ENCODE measurements at places on chromosomes 2 and 18.

DNA sequence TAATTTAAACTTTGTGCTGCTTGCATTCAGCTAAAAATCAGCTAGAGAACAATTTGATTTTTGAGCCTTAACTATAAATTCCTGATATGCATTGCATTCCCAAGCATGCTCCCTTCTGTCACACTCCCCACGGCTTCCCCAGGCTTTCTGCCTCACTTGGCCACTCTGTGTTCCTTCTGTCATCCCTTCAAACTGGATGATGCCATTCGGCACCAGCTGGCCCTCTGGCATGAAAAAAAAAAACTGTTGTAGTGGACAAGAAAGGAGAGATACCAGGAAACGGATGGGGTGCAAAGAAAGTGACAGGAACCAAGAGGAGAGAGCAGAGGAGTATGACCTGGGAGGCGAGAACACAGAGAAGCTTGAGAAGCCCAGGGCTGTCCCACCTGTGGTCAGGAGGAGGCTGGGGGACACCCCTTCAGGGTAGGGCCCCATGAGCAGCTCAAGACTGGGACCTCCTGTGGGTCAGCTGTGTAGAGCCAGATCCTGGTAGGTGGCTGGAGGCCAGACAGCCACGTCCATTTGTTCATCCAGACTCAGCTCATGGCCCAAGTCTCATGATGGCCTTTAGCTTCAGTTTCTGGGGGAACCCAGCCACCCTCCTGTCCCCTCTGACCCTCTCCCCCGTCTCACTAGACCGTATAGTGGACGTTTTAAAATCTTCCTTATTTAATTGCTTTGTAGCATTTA is 211.8 kb downstream of the GBX2 start:
- DNase-seq, result no peak

- no peak for DNase-seq
Observed at GRCh38 chr2:239264492-239264837, 136.4 kb downstream of the HDAC4 start.

GRCh38 chr2:152573168-152573567 is 144.1 kb downstream of the PRPF40A start:
- DNase-seq, result peak; percentile 31

DNA sequence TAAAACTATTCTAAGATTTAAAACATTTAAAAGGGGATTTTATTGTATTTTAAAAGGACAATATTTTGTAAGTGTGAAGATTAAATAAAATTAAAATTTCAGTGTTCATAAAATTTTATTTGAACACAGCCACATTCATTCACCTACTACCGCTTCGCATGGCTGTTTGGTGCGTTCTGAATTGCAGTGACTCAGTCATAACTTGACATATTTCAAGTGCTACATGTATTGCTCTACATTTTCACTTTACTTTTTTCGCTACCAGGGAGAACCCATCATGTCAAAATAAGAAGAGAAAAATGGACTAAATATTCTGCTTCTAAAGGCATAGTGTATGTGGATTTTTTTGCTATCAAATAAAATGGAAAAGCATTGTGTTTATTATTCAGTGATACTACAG is 8.7 kb downstream of the PTH2R start:
- no peak for DNase-seq

GRCh38 chr2:156320486-156321098 is 11.9 kb downstream of the NR4A2 start:
- no peak for DNase-seq

- DNase-seq, result no peak
Observed at GRCh38 chr2:24559473-24560113, 68.5 kb downstream of the NCOA1 start.

GRCh38 chr2:71938659-71939587 is 208.7 kb downstream of the CYP26B1 start:
- no peak for DNase-seq

GRCh38 chr2:166106431-166107015 is 21.3 kb downstream of the SCN1A start:
- DNase-seq, result no peak

- no peak for DNase-seq
Observed at GRCh38 chr18:48615566-48616401, 77.0 kb downstream of the CTIF start.

DNA sequence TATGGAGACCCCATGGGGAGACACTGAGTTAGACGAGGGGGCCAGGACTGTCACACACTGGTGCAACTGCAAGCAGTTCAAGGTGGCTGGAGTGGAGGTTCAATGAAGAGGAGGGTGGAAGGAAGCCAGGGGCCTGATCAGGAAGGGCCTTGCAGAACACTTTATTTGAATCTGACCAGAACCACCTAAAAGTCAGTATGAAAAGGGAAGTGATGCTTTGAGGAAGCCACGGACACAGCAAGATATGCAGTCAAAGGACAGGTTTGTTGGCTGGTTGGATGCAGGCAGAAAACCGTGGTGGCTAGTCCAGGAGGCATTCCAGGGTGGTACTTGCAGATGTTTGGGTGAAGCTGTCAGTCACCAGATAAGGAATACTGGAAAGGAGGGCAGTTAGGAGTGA is 3.5 kb upstream of the FAM124B start:
- no peak for DNase-seq

DNA sequence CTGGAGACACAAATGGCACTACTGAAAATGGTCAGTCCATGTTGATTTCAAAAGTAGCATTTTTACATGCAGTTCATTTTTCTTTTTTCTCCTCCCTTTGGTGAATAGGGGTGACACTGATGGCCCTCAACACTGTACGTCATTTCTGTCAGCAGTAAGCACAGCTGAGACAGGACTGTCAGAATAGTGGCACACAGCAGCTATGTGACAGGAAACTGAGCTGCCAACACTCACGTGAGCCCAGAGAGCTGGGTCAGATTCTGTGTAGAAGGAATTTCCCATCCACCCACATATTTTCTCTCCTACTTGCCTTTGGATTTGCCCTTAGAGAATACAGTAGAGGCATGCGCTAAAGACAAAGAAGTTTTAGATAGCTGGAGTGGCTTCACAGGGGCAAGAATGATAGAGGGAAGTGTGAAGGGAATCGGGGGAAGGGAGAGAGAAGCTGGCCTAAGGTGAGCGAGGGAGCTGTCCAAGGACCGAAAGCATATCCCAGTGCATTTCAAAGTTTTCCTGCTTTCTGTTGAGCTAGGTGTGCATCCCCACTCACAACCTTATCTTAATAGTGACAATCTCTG is 476.6 kb downstream of the CNTNAP5 start:
- DNase-seq, result no peak

- DNase-seq, result no peak
Observed at GRCh38 chr18:51169731-51170130, 27.8 kb downstream of the MEX3C start.

DNA sequence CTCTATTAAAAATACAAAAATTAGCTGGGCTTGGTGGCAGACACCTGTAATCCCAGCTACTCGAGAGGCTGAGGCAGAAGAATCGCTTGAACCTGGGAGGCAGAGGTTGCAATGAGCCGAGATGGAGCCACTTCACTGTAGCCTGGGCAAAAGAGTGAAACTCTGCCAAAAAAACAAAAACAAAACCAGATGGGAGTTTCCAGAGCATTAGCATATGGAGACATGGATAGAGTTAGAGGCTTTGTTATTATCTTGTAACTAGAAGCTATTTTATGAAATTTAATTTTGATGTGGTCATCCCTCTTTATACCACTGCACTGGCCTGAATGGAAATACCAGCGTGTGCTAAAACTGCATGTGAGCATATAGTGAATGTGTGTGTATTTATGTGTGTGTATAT is 58.9 kb downstream of the TRAPPC8 start:
- DNase-seq, result no peak

DNA sequence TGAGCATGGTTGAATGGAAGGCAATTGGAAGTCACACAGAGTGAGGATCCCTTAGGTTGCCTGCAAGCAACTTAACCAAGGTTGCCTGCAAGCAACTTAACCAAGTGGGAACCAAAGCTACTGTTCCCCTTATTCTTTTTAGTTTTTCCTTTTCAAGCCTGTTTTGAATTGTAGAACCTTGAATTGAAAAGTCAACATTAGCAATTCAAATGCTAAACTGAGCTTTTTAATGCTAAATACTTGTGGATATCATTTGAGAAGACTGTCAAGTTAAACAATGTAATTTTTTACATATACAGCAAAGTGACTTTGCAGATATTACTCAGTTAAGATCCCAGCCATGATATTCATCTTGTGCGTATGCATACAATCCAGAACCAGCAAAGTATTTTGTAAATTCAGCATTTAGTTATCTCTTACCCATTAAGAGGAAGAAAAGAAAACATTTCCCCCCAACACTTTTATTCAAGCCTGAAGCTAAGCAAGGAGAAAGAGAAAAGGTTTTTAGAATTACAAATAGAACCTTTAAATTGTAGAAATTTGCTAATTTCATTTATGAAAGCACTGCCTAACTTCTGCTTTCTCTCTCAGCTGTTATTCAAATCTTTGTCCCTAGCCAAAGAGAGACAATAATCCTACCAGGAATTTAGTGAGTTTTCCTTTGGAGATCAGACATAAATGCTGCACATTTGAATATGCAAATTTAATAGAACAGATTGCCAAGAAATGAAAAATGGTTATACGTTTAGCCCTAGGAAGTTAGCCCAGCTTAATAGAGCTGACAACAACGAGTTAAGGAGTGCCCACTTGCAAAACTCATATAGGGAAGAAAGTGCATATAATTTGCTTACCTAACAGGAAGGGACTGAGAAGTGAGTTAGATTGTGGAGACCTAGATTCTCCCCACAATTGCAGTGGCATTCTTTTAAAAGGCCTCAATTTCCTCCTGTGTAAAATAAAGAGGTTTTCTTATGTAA is 643.2 kb upstream of the PIK3C3 start:
- DNase-seq, result no peak

DNA sequence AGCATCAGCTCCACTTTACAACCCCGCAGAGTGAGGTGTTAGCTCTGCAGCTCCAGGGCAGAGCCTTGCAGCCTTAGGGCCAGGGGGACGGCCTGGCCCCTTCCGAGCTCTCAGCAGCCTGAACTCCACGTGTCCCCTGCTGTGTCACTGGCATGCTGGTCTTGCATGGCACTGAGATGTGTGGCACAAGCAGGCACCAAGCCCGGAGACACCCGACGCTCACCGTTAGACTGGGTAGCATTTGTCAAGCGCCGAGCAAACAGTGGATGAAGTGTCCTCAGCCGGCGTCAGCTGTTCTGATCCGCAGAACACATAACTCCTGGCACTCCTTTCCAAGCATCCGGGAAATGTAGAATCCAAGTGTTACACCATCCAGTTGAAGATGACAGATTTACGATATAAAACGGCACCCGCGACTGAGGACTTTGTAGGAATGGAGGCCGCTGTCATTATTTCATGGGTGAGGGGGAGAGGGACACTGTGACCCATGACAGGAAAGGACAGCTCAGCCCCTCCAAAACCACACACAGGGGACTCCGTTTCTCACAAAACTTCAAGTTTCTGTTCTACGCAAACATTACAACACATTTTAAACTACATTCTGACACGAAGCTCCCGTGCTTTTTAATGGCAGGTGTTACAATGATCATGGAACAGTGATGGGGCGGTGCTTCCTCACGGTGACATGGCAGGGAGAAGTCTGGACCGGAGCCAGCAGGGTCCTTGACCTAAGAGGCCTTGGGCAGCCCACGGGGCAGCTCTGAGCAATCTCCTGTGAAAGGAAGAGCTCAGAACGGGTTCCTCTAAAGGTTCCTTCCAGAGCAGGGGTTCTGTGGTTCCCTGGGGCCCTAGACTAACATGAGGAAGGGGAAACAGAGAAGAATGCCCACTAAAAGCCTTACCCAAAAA is 89.4 kb downstream of the HDAC4 start:
- no peak for DNase-seq

DNA sequence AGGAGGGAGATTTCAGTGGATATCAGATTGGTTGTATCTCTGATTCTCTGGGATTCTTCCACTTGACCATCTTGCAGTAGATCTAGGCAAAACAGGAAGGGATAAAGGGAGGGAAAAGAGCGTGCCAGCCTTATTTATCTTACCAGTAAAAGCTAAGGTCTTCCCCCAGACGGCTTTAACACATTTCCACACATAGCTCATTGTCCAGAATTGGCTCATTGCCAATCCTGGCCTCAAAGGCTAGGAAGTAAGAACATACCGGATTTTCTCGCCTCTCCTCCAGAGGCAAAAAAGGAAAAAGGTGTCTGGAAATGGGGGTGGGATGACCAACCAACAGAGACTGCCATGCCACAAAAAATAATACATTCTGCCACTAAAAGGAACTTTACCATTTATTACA is 411.6 kb upstream of the NRP2 start:
- no peak for DNase-seq

GRCh38 chr2:211248841-211249240 is 692.4 kb downstream of the CPS1 start:
- no peak for DNase-seq

GRCh38 chr2:232505856-232506255 is 14.3 kb upstream of the PRSS56 start:
- DNase-seq, result no peak

DNA sequence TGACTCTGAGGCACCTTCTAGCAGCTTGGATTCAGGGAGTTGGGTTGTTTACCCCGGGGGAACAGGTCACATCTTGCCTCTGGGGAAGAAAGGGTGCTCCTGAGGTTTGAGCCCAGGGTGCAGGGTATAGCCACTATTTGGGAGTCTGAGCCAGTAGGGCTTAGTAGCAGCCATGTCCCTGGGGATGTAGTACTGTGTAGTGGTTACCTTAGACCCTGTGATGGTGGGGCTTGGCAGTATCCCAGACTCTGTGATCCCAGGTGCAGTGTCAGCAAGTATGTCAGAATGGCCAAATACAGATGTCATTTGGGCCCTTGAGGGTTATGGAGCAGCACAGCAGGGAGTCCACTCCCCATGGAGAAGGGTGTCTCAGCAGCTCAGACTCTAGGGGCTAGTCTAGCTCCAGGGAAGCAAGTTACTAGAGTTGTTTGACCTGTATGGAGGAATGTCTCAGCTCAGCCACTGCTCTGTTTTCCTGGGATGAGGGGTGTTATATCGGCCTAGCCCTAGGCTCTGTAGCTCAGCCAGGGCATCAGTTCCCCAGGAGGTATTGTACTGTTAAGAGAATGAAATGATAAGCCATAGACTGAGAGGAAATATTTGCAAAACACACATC is 151.3 kb downstream of the UBR3 start:
- DNase-seq, result no peak

- DNase-seq, result no peak
Observed at GRCh38 chr18:58788971-58789875, 75.5 kb upstream of the ZNF532 start.

DNA sequence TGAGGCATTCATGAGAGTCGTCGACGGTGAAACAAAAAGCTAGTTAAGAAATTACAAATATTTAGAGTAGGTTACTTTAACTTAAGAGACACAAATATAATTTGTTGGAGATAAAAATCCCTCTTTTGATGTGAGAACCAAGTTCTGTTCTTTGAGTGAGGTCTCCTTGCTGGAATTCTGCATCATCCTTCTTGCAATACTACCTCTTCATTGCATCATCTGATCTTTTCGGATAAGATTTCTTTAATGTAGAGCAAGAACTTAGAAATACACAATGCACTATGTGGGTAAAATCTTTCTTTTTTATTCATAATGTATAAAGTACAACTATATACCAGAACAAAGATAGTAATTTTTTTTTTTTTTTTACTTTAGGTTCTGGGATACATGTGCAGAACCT is 118.4 kb downstream of the ARL4C start:
- no peak for DNase-seq

GRCh38 chr2:165902934-165903333 is 50.6 kb downstream of the TTC21B start:
- no peak for DNase-seq

All from stimulated activated naive CD4-positive, alpha-beta T cell treated with Interleukin-2 at 50 U/mL for 16 hours (primary cell).